Renal cortex interstitium (tissue), 15 donors: ENCODE measurements at places on chromosomes 16 and 17. TPM values are rescaled to one million over a fixed set of nuclear protein-coding genes. Genes with fewer than 3 reads are reported as not detected.

DNA sequence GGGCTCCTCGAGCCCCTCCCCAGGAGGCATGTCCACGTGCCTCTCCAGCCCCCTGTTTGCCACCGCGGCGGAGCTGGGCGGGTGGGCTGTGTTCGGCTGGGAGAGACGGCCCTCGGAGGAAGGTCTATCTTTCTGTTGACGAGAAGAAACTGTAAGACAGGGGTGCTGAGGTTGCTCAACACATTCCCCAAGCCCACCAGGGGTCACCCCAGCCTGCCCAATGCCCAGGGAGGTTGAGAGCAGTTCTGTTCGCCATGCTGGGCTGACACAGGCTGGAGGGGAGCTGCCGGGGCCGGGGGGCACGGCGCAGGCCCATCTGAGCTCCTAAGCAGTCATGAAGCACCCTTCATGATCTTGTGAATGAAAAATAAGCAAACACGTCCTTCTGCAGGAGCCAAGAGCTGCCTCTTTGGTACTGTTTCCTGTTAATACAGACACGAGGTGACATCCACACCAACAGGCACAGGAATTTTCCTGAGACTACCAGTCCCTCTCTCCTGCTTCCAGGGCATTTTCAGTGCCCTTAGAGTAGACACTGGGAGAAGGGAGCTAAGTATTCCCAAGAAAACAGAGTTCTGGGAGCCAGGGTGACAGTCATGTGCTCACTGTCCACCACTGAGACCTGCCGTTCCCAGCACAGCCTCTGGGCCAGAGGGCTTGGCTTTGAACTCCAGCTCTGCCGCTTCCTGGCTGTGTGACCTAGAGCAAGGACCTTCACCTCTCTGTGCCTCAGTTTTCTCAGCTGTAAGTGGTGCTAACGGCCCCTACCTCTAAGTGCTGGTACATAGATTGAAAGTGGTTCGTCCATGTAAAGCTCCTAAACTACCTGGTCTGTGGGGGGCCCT lies 9.2 kb downstream of the UBALD2 start:
- no peak for DNase-seq

GRCh38 chr17:73069164-73069770 lies 23.2 kb downstream of the SLC39A11 start:
- no peak for DNase-seq

The NHLRC4 gene
- polyA plus RNA-seq, result 8.1 TPM

DNA sequence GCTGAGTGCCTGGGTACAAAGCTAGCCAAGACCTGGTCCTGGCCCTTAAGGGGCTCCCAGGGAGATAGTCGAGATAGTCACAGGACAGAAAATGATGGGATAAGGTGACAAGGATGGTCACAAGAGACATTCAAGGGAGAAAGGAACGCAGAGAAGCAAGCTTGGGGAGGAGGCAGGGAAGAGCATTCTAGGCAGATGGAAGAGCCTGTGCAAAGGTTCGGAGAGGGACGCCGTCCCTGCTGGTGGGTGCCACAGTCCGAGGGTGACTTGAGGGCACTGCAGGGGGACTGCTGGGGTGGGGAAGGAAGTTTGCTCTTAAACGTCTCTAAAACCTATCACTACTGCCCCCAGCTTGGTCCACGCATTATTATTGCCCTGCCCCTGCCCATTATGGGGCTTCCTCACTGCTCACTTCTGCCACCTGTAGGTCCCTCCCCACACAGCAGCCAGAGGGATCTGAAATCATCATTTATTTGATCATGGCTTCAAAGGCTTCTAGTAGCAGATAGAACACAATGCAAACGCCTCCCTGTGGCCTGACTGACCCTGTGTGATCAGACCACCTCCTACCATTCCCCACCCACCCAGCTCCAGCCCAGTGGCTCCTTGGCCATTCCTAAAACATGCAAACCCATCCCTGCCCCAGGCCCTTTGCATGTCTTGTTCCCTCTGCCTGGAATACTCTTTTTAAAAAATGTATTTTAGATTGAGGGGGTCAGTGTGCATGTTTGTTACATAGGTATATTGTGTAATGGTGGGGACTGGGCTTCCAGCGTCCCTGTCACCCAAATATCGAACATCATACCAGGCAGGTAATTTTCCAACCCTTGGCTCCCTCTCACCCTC lies 60.3 kb downstream of the RMI2 start:
- DNase-seq, result no peak

The KRT28 gene
- not detected for polyA plus RNA-seq

The CCDC40 gene
- 13.8 TPM for polyA plus RNA-seq

DNA sequence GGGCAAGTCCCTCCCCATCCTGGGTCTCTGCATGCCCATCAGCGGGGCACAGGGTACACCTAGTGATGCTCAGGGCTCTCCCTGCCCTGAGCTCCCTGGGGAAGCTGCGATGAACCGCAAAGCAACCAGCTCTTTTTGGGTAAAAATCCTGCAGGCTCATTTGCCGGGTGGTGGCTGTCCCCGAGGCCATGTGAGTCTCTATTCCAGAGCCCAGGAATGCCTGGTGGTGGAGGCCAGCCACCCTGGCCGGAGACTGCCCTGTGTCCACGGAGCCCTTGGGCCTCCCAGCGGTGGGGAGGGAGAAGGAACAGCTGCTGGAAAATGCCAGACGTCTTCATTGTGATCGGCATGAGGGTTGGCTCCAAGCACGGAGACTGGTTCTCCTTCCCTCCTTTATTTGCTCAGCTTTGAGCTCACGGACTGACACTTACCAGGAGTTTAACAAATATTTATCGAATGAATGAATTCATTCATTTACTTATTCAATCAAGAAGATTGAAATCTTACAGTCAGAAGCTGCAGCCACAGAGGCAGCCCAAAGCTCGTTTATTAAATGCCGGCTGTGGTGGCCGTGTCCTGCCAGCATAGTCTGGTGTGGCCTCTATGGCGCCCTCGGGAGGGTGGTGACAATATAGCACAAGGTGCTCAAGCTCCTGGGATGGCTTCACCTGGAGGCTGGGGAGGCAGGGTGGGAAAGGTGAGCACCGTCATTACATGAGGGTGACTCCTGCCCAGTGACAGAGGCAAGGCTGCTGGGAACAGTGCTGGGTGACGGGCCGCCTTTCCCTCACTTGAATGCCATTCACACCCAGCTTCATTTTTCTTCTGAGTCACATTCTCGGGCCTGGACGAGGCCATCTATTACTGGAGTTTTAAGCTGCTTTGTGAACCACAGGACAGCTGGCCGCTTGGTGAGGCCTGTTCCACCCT lies 31.1 kb upstream of the JPH3 start:
- DNase-seq, result no peak

The FBXW10 gene
- 0.64 TPM for polyA plus RNA-seq

DNA sequence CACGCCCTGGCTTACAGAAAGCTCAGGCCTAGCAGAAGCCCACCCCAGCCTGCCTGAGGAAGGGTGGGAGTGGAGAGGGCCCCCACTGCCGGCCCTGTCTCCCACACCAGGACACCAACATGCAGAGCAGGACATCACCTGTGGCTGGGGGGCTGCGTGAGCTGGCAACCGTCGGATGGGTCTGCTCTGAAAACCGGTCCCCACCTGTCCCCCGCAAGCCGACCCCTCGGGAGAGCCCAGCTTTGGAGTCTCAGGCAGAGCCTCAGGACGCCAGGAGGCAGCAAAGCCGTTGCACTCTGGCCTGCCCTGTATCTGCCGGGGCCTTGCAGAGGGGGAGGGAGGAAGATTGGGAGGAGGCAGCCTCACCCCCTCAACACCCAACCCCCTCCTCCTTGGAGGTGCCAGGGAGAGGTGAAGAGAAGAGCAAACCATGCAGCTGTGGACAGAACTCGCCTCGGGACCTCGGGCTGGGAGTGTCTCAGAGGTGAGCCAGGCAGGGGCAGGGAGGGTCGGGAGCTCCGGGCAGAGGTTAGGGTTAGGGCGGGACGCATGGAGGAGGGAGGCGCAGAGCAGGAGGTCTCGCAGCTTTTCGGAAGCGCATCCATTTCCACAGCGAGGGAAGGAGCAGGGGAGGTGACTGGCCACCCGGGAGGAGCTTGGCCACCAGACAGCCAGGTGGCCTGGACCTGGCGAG lies 30.4 kb upstream of the ZC3H18 start:
- no peak for DNase-seq

The GPR142 gene
- polyA plus RNA-seq, result 0.11 TPM

DNA sequence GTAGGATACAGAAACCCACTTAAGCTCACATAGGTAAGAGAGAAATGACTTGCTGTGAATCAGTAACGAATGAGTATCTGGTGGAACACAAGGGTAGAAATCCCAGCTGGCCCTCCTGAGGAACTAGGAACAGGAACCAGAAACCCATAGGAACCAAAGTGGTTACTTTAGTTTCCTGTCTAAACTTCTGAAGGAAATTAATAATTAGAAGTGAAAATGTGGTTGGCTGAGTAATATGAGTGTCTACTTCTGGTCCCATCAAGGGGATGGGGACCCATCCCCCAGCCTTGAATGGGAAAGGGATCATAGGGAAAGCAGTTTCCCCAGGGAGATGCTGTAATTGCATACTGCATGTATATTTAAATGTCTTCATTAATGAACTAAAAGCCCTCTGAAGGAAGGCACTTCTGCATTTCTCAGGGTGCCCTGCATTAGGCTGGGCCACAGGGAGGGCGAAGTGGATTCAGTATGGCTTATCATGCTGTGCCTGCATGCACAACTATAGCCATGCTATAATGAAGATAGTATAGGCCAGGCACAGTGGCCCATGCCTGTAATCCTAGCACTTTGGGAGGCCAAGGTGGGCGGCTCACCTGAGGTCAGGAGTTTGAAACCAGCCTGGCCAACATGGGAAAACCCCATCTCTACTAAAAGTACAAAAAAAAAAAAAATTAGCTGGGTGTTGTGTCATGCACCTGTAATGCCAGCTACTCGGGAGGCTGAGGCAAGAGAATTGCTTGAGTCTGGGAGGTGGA lies 45.6 kb downstream of the CYB5B start:
- DNase-seq, result no peak

DNA sequence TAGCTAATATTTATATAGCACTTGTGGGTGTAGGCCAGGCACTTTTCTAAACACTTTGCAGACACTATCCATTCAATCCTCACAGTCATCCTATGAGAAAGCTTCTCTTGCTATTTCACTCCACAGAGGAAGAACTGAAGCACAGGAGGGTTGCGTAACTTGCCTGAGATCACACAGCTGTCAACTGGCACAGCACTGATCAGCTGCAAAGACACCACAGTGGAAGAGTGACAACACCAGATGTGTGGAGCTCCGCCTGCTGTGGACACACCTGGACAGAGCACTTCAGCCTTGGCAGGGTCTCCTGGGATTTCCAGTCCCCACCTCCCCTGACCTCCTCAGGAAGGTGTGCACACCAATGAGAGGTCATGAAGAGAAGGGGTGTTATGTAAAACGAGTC lies 13.3 kb upstream of the CNEP1R1 start:
- no peak for DNase-seq
